GDM1 (cell line): ENCODE measurements at places on chromosomes 3 and 15.

DNA sequence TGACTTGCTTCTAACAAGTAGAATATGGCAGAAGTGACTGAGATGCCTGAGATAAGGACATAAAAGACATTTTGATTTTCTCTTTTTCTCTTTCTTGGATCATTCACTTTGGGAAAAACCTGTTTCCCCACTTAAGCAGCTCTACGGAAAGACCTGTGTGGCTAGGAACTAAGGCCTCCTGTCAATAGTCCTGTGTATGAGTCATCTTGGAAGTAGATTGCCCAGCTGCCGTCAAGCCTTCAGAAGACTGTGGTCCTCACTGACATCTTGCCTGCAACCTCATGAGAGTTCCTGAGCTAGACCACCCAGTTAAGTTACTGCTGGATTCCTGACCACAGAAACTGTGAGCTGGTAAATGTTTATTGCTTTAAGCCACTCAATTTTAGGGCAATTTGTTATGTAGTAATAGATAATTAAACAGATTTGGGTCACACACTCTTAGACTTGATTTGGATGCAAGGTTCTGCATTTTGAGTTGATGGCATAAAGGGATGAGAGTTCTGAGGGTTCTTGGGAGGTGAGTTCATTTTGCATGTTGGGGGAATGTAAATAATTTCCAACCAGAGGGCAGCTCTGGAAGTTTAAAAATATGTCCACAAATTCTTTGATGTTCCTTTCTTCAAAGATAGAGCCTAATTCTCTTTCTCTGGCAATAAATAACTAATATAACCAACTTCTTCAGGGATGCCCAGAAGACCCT is 229.2 kb downstream of the SQOR start:
- no peak for DNase-seq

GRCh38 chr3:24498391-24498790 is 3.7 kb upstream of the THRB start:
- no peak for DNase-seq

GRCh38 chr3:45355351-45355750 is 33.0 kb upstream of the LARS2 start:
- no peak for DNase-seq

DNA sequence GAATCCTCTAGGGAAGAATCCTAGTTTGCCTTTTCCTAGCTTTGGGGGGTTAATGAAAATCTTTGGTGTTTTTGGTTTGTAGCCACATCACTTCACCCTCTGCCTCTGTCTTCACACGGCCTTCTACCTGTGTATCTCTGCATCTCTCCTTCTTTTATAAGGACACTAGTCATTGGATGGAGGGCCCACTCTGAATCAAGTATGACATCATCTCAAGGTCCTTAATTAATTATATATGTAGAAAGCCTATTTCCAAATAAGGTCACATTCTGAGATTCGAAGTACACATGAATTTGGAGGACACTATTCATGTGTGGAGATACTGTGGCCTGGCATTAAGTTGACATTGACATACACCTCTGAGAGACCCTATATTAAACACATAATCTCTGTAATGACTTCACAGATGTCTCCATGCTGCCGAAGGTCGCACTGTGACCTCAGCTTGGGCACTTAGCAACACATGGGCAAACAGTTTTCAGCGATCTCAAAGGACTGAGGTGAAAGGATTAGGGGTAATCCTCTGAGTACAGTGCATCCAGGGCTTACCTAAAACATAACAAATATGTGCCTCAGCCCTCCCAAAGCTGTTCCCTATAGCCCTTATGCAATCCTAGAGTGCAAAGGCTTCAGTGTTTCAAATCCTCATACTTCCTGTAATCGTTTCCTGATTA is 446.0 kb downstream of the FGF12 start:
- DNase-seq, result no peak

DNA sequence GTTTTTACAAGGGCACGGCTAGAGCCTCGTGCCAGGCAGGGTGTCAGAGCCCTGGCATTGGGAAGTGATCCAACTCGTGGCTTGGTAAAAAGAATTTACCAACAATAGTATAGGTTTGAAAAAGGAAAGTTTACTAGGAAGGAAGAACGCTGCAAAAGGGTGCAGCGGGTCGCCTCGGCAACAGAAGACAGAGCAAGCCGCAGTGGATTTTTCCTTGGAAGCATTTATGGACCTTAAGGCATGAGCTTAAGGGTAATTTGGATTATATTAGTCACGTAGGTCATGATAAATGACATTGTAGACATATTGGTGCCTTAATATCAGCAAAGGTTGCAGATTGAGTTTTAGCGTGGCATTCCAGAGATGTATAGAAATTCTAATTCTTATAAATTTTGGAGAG is 163.4 kb upstream of the PPP2R3A start:
- DNase-seq, result no peak
